ENCODE measurements at places on chromosomes 13 and 19.

DNA sequence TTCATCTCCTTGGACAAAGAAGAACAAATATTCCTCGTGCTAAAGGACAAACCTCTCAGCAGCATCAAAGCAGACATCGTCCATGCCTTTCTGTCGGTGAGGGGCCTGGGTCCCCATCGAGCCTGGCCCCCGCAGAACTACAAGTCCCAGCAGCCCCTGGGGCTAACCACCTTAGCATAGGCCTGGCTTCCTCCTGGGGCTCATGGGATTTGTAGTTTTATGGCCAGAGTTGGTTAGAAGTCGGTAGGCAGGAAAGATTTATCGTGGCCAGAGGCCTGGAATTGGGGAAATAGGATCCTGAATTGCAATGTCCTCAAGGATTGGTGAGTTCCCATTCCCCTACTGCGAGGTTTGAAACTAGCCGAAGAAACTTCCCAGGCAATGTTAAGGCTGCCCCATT is 19.6 kb downstream of the TMEM150B start:
- peak; percentile 51 for DNase-seq

DNA sequence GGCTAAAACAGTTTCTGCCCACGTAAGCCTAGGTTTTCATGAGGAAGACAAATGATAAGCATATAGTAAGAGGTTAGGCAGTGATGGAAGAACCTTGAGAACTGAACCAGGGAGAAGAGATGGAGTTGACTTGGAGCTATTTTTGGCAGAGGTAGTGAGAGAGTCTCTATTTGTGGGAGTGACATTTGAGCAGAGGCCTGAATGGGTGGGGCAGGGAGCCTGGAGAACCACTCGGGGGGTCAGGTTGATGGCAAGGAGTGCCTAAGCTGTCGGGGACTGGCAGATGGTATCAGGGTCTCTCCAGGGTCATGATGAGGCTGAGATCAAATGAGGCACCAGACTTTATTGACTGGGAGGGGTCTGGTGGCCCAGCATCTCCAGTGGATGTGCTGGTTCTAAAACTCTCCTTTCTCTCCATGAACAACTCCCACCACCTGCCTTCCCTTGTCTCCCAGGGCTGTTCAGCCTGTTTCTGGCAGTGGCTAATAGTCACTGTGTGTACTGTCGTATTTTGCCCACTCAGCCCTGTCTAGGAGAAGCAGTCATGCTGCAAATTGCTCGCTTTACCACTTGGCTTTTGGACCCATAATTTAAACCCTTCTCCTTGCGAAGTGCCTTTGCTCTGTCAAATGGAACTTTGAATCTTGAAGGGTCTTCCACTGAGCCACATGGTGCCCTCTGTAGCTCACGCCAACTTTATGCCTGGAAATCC is 3.6 kb downstream of the MAU2 start:
- no peak for DNase-seq

DNA sequence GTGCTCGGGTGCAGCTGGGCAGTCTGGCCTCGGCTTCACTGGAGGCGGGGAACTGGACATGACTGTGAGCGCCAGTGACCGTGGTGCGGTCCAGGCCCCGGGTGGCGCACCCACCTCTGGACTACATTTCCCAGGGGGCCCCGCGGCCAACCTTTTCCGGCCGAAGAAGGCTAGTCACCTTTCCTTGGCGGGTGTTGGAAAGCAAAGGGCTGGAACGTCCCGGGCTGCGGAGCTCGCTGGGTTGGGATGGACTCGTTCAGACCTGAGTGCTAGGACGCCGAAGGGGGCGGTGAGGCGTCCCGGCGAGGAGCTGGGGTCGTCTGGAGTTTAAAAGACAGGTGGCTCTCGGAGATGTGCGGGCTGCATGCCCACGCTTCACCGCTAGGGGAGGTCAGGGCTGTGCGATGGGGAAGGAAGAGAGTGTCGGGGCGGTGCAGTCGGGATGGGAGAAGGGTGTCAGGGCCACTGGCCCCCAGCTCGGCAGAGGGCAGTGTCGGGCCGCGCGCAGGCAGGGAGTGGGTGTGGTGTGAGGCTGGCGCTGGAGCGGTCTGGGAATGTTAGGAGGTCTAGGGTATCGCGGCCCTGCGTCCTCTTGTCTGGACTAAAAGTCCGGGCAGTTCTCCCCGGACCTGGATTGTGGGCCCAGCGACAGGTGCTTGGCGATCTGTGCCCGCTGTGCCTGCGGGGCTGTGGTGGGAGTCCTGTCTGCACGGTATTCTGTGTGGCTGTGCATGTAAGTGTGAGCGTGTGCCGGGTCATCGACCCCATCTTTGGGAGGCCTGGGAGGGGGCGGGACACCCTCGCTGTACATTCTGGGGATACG is 57.1 kb downstream of the ZNF568 start:
- peak; percentile 79 for DNase-seq

DNA sequence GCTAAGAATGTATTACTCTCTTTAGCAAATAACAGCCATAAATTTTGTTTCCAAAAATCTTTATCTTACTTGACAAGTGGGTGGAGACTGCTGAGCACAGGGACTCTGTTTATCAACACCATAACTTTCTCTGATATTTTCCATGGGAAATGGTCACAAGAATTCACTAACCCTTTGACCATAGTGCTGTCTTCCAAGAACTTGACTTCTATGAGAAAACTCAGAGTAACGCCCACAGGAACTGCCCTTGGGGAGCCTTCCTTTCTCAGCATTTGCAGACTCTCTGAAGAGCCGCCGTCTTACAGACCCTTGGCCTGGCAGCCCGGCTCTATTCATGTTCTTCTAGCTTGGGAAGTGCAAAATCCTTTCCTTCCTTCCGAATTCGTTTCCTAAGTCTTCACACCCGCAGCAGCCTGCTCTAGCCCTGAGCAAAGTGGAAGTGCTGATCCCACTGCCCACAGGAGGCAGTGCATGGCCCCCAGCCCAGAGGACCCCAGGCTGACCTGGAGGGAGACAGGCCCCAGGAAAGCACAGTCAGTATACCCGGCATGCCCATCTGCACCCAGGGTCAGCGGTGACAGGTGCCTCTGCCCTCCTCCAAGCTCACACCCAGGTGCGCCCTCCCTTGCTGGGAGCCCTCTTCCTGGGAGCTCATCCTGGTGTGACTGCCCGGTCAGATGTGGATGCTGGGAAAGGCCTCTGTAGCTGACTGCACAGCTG is 10.2 kb downstream of the GAS6 start:
- DNase-seq: no peak

DNA sequence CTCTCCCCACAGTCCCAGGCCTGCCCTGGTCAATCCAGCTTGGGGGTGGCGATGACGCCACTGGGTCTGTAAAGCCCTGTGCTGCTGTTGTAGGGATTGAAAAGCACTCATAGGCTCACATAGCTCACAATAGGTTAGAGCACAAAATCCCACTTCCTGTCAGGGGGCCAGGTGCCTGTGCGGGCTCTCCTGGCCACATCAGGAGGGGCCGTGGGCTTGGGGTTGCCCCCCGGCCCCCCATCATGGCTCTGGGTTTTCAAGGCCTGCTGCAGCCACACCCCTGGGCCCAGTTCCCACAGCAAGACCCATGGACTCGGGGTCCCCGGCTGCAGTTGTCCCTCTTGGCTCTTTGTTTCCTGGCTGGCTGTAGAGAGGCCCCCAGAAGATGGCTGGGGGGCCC is 62.9 kb downstream of the SMARCA4 start:
- no peak for DNase-seq

DNA sequence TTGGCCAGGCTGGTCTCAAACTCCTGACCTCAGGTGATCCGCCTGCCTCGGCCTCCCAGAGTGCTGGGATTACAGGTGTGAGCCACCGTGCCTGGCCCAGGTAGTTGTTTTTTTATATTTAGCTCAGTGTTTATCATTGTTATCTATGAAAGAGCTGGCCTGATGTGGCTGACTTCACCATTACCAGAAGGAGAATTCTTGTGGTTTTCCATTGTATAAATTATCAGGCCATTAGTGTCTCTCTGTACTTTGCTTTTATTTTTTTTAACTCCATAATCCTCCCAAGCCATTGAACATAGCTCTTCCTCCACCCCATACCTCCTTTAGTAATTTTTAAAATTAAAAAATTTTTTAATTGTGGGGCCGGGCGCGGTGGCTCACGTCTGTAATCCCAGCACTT is 24.2 kb downstream of the CERS4 start:
- no peak for DNase-seq

- DNase-seq: no peak
Observed at GRCh38 chr13:114114006-114114640, 18.3 kb downstream of the RASA3 start.

GRCh38 chr13:80336370-80336769 is 4.6 kb downstream of the SPRY2 start:
- no peak for DNase-seq

DNA sequence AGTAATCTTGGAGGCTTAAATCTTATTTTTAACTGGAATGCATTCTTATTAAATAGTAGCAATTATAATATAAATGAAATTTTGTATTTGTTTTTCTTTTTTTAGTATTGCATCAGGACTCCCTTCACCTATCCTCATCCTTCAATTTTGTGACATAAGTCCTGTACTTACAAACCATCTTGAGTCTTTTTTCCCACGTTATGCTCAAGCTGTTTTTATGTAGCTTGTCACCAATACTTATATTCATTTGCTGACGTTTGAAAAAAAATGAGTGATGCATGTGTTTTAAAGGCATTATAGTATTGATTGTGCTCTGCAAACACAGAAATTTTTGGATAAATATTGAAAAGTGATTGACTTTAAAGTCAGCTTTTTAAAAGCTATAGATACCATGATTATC is 888 bp downstream of the GPR18 start:
- DNase-seq: no peak

DNA sequence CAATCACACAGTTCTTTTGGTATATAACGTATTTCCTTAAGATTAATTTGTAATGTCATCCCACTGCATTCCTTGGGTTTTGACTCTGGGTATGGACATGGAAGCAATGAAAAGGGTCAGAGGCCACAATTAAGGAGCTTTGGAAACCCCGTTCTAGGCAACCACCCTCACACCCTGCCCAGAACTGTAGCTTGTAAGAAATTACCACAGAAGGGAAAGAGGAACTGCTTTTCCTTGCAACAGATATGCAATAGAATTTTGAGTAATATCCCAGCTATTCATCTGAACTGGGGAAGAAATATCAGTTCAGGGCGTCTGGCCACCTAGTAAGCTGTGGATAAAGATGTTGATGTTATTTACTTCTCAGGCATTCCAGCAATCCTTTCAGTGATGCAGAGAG is 985 bp upstream of the CLC start:
- DNase-seq: no peak

GRCh38 chr13:64293923-64294322 is 2878.3 kb upstream of the PCDH20 start:
- no peak for DNase-seq

DNA sequence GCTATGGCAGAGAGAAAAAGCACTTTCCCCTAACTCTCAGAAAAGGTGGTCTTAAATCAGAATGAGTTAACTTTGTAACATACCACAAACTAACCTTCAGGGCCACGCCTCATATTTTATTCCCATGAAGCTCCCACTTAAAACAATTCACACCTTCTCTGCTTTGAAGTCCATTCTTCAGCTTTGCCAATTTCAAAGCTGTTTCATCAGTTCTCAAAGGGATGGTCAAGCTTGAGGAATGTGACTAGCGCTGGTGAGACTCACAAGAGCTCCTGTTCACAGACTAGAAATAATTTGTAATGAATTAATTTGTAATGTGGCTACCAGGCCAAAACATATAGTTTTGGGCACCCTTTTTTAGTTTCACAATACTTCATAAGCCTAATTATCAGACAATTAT is 68.2 kb downstream of the STK24 start:
- DNase-seq: no peak

- DNase-seq: no peak
Observed at GRCh38 chr13:34216256-34216655, 398.3 kb downstream of the RFC3 start.

GRCh38 chr13:48901781-48902180 is 73.9 kb upstream of the FNDC3A start:
- no peak for DNase-seq

GRCh38 chr13:76934671-76935070 is 13.6 kb upstream of the ACOD1 start:
- DNase-seq: no peak

GRCh38 chr13:48181482-48182145 is 51.4 kb upstream of the ITM2B start:
- DNase-seq: no peak

GRCh38 chr13:65855242-65855805 is 1374.8 kb downstream of the PCDH9 start:
- DNase-seq: no peak

- no peak for DNase-seq
Observed at GRCh38 chr19:33071887-33072286, 7.2 kb upstream of the RHPN2 start.

- DNase-seq: no peak
Observed at GRCh38 chr13:113554333-113554700, 30.2 kb upstream of the TFDP1 start.

GRCh38 chr13:26668357-26669146 is 92.0 kb downstream of the GPR12 start:
- no peak for DNase-seq

DNA sequence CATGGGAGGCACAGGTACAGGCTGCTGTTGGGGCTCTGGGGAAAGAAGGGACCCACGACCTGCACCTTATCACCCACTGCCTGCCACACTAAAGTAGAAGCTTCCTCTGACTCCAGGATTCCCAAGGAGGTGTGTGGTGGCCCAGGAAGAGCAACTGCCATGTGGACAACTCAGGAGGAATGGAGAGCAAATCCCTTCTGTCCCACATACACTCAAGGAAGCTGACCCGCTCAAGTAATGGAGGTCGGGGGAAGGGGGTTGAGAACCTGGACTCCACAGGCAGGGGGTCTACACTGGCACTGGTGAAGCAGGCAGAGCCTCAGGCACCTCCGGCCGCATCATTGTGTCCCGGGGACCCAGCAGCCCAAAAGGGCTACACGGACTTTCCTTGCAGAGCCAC is 29.4 kb upstream of the SLC15A1 start:
- no peak for DNase-seq

- DNase-seq: no peak
Observed at GRCh38 chr19:55676383-55676782, 1.4 kb downstream of the EPN1 start.

GRCh38 chr13:52975161-52975560 is 53.5 kb upstream of the OLFM4 start:
- DNase-seq: no peak

GRCh38 chr19:51323481-51324166 is 12.2 kb downstream of the IGLON5 start:
- DNase-seq: no peak

DNA sequence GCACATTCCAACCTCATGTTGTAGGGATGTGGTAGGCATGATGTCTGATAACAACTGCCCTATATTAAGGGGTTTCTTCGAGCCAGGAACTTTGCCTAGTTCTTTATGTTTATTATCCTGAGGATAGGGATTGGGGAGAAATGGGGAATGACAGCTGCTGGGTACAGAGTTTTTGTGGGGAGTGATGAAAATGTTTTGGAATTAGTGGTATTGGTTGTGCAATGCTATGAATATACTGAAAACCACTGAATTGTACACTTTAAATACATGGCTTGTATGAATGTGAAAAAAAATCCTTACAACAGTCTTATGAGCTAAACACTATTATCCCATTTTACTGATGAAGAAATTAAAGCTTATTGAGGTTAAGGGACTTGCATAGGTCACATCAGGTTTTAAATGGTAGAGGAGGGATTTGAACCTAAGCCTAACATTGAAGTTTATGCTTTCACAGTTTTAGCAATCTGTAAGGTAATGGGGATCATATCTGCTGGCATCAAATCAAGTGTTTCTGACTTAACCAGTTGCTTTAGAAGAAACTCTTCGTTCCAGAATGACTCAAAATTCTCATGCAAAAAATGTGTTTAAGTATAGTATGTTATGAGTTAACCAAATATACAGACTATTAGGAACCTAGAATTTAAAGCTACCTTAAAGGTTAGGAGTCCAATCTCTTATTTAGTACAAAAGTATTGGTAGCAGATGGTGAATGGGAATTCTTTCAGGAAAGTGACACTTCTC is 61.4 kb downstream of the ERCC5 start:
- DNase-seq: no peak

- no peak for DNase-seq
Observed at GRCh38 chr19:33840382-33840781, 43.7 kb downstream of the KCTD15 start.

Measured in CD8-positive, alpha-beta memory T cell (primary cell).